ENCODE measurements at places on chromosomes 4 and X.
A peak's percentile ranks its signal among the peaks of the same experiment; 100 is the strongest.

DNA sequence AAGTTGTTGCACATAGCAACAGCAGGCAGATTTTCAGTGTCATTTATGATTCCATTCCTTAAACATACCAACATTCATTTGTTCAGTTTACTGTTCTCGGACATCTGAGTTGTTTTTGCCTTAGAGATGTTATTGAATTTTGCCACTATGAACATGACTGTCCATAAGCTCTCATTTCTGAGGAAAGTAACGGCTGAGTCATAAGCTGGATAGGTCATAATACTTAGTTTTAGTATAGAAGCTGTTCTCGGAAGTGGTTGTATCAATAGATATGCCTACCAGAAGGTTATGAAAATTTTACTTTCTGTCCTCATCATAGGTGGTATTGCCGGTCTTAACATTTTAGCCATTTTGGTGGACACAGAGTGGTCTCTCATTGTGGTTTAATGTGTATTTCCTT lies 157.1 kb upstream of the CLNK start:
- DNase-seq = no peak

DNA sequence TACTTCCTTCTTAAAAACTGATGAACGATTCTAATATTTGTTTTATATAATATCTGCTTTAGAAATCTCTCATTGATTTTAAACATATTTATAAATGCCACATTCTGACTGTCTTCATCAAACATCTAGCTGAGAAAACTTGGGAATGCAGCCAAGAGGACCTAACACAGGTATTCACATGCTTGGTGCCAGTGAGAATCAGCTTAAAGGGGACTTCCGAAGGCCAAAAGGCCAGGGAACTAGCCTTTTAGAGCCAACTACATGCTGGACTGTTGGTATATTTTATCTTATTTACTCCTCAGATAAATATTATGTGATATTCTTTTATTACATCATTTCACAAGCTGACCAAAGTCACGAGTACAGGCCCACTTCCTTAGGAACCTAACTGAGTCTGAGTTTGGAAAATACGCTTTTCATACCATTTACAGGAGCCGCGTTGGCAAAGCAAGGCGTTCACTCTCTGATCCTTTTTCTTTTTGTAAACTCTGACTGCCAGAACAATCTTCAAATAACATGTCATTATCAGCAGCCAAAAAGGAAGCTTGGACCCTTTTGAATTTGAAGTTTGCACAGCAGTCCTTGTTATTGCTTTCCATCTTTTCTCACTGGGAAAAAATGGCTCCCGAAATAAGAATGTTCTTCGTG lies 41.1 kb upstream of the PDLIM3 start:
- no peak for DNase-seq

DNA sequence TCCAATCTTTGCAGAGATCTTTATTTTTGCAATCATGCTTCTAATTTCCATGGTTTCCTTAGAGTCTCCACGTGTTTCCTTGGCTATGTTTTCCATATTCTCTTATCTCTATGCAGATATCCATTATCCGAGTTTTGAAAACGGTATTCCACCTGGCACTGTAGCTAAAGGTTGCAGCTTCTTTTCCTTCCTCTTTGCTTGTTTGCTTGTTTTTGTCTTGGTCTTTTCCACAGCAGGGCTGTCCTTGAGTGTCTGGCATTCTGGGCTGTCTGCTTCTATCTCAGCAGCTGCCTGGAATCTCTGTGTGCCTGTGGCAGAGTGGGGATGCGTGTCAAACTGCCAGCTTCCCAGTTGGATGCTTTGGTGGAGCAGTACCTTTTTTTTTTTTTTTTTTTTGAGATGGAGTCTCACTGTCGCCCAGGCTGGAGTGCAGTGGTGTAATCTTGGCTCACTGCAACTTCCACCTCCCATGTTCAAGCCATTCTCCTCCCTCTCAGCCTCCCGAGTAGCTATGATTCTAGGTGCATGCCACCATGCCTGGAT lies 46.9 kb downstream of the WFS1 start:
- peak; percentile 29 for DNase-seq

DNA sequence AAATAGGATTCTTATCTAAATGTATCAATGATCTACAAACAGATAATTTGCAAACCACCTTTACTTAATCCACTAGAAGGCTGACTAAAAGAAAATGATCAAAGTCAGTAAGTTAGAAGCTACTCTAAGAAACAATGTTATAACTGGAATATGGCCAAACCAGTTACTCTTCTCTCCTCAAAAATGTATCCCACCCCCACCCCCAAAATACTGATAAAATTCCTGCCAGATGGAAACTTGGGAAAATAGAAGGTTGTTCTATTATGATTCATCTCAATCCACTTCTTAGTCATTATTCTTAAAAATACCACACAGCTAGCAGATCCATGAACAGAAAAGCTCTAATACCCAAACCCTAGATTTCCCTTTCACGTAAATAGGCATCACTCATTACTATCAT lies 206.4 kb downstream of the KLHL13 start:
- DNase-seq = no peak

DNA sequence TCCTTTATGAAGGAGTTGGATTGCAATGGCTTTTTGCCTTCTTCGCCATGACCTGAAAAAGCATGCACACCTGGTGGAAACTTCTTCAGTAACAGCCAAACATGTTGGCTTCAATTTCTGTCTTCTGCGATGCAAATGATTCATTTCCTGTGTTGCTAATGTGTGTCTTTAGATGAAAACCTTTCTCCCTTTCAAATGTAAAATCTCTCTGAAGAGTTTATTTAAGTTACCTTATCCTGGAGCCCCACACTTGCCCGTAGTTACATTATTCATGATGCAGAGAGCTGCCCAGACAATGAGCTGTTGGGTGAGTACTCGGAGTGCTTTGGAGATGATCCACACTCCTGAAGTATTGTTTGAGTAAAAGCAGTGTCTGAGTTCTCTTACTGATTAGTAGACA lies 1100.9 kb downstream of the RPA4 start:
- DNase-seq = no peak

GRCh38 chr4:109009909-109010308 lies 247.1 kb upstream of the ETNPPL start:
- DNase-seq = no peak

DNA sequence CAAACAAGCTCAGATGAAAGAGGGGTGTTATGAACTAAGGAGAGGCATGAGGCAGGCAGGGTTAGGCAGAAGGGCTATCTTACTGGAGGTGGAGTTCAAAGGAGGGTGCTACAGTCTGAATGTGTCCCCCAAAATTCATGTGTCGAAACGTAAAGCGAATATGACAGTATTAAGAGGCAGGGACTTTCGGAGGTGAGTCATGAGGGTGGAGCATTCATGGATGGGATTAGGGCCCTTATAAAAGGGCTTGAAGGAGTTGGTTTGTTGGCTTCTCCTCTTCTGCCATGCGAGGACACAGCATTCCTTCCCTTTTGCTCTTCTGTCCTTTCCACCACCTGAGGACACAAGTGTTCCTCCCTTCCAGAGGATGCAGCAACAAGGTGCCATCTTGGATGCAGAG lies 22.9 kb downstream of the APLN start:
- no peak for DNase-seq

DNA sequence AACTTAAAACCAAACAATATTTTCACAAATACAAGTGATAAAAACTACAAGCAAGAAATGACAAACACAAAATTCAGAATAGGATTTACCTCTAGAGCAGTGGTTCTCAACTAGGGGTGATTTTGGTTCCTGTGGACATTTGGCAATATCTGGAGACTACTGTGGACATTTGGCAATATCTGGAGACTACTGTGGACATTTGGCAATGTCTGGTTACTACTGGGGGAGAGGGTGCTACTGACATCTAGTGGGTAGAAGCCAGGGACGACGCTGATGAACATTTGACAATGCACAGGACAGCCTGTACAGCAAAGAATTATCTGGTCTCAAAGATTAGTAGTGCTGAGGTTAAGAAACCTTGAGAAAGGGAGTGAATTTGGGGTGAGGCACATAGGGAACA lies 169.8 kb downstream of the CLCN4 start:
- peak; percentile 66 for DNase-seq

- DNase-seq = no peak
These were observed 98.1 kb downstream of the CPEB2 start for GRCh38 chr4:15100380-15100779.

DNA sequence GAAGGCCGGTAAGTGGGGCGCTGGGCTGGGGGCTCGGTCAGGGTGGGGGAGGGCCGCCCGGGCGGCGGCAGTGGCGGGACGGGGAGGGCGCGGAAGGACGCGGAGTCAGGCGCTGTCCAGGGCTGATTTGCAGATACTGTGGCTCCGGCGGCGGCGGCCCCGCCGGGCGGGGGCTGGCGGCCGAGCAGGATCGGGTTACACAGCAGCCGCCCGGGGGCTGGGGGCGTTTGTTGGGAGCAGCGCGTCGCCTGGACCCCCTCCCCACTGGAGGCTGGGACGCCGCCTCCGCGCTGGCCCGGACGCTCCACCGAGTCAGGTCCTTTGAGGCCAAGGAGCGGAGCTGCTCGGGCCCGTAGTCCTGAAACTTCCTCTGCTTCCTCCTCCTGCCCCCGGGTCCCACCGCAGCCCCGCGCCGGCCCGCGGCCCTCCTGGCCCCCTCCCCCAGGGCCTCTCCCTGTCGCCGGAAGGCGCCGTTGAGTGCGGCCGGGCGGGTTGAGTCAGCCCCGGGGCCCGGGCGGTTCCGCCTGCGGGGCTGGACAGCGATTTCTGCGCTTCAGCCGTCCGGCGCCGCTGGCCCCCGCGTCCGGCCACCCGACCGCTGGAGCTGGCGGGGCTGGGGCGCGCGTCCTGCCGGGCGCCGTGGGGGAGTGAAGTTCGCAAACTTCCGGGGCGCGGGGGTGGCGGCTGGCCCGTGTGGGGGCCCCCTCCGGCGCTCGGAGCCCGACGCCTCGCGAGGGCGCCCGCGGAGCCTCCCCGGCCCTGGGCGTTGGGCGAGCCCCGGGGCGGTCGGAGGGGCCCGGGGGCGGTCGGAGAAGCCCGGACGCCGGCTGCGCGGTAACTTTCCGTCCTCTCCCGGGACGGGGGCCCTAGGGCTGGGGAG lies 746 bp downstream of the REST start:
- DNase-seq = no peak

GRCh38 chr4:159106636-159107035 lies 3.8 kb downstream of the RAPGEF2 start:
- no peak for DNase-seq

- DNase-seq = no peak
These were observed 56.1 kb downstream of the ATXN3L start for GRCh38 chrX:13263560-13264251.

GRCh38 chr4:19803406-19803805 lies 448.3 kb upstream of the SLIT2 start:
- DNase-seq = no peak

- DNase-seq = no peak
These were observed 583.2 kb upstream of the INTU start for GRCh38 chr4:127049526-127049925.

GRCh38 chr4:147328189-147328588 lies 152.7 kb upstream of the EDNRA start:
- DNase-seq = no peak

GRCh38 chr4:4578981-4579380 lies 37.1 kb upstream of the STX18 start:
- no peak for DNase-seq

DNA sequence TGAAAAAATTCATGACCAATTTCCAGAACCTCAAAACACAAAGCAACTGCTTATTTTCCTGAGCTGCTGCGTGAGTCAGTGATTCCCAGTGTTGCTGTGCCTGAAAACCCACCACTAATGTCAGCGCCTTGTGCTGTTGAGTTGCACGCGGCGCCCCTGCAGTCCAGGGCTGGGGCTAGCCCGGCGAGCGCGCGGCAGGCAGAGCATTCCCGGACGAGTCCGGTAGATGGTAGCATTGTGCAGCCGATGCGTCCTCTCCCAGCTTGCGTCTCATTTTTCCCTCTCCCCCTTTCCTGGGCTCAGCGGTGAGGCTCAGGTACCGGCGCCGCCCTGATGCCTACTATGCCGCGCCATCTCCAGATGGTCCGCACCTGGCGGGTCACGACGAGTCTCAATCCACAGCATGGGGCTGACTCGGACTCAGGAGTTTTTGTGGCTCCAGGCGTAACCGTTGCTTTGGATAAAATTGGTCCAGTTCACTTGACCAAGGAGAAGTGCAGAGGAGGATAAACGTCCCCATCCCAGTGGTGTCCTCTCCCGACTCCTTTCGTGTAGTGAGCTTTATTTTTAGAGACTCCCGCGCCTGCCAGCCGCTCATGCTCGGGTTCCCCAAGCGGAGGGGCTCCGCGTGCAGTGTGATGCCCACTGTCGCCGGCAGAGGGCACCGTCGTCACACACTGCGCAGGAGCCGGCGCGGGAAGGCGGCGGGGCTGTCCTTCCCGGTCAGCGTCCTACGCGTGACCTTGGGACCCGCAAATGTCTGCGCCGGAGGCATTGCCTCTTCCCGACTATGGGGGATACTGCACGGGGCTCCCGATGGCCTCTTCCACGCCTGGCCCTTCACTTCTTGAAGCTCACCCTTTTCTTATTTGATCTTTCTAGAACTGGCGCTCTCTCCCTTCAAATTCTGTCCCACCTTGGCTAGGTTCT lies 53.6 kb upstream of the IGFBP7 start:
- DNase-seq = peak; percentile 67

GRCh38 chrX:32116047-32116446 lies 1044.2 kb upstream of the FTHL17 start:
- DNase-seq = no peak

DNA sequence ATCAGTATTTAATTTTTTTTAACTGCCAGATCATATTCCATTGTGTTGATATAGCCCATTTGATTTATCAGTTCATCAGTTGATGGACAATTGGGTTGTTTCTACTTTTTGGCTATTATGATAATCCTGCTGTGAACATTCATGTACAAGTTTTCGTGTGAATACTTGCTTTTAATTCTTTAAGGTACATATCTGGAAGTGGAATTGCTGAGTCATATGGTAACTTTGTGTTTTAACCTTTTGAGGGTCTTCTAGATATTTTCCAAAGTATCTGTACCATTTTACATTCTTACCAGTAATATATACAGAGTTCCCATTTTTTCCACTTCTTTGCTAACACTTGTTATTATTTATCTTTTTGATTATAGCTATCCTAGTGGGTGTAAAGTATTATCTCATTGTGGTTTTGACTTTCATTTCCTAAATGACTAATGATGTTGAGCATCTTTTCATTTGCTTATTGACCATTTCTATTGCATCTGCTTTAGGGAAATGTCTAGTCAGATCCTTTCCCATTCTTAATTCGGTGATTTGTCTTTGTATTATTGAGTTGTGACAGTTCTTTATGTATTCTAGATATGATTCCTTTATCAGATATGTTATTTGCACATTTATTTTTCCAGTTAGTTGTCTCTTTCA lies 75.2 kb upstream of the NUDT6 start:
- no peak for DNase-seq

DNA sequence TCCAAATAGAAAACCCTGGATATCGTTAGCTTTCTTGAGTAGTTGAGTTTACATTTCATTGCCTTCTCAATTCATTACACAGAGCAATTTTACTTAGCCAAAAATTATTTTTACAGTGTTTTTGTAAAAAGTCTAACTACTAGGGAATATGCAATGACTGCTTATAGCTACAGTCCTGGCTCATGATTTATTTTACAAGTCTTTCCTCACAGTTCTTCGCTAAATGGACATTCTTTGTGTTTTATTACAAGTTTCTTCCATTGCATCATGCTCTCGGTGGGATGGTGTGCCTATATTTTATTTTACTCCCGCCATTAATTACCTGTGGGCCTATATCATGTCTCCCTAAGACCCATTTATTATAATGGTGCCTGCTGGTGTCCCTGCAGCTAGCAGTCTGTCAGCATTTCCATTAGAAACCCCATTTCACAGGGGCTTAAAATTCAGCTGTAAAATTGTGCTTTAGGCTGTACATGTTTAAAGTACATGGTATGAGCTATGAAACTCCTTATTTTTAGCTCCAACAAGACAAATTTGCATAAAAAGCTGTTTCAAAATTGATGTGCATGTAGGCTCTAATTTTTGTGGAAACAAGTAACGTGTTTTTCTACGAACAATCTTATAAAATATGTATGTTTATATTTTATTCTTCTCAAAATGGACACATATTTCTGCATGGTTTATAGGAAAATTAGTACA lies 227.4 kb downstream of the SLC7A11 start:
- DNase-seq = peak; percentile 53

Measured in cerebellar cortex (tissue), 1 donor.